Cardiac ventricle fibroblast (primary cell): ENCODE measurements at places on chromosomes 5 and 9. TPM values are rescaled to one million over a fixed set of nuclear protein-coding genes. Genes with fewer than 3 reads are reported as not detected.

The GCNT1 gene
- 25.2 and 41.1 TPM in 2 replicates for total RNA-seq

The GZMA gene
- total RNA-seq: not detected in 2 replicates

The SELENOP gene
- 324 and 373 TPM in 2 replicates for total RNA-seq

The PCDHGB3 gene
- total RNA-seq: 3.2 and 3.8 TPM in 2 replicates

The PCDHB4 gene
- total RNA-seq: 0.64 and 0.75 TPM in 2 replicates

The RUSC2 gene
- 15.7 and 17.8 TPM in 2 replicates for total RNA-seq

The OSMR gene
- total RNA-seq: 135 and 137 TPM in 2 replicates

The CTXN3 gene
- not detected in 2 replicates for total RNA-seq

The SLC45A2 gene
- total RNA-seq: not detected in 2 replicates

The PCA3 gene
- total RNA-seq: not detected in 2 replicates

The WNT8A gene
- total RNA-seq: not detected in 2 replicates

The ZBTB43 gene
- total RNA-seq: 6.9 and 9.4 TPM in 2 replicates

The C9 gene
- not detected in 2 replicates for total RNA-seq

The GABRA6 gene
- total RNA-seq: not detected in 2 replicates

The SHISAL2B gene
- not detected in 2 replicates for total RNA-seq

The DNAJA1 gene
- total RNA-seq: 74.7 and 90.9 TPM in 2 replicates

The FREM1 gene
- 0.15 and 0.19 TPM in 2 replicates for total RNA-seq

The HTR4 gene
- 0.44 and 1.1 TPM in 2 replicates for total RNA-seq

The ACTL7A gene
- not detected in 2 replicates for total RNA-seq

The GARNL3 gene
- 2.1 and 3.9 TPM in 2 replicates for total RNA-seq

The RAI14 gene
- 24.1 and 27.6 TPM in 2 replicates for total RNA-seq

The DND1 gene
- total RNA-seq: not detected in 2 replicates

The NR5A1 gene
- total RNA-seq: not detected in 2 replicates

The LHX6 gene
- total RNA-seq: 0.05 and 0.81 TPM in 2 replicates

The ERMP1 gene
- 7.4 and 8.1 TPM in 2 replicates for total RNA-seq

The IL33 gene
- total RNA-seq: 127 and 138 TPM in 2 replicates

The FBN2 gene
- 7.2 and 7.6 TPM in 2 replicates for total RNA-seq

The GLDC gene
- total RNA-seq: 0.64 and 1.3 TPM in 2 replicates

The OTP gene
- not detected in 2 replicates for total RNA-seq

The PAPPA gene
- total RNA-seq: 78.9 and 80.3 TPM in 2 replicates

The ECSCR gene
- total RNA-seq: 2.1 and 5.1 TPM in 2 replicates

The RNF208 gene
- total RNA-seq: not detected in 2 replicates

The FBXW2 gene
- 25.6 and 29.5 TPM in 2 replicates for total RNA-seq

The TSTD2 gene
- total RNA-seq: 8.7 and 12.2 TPM in 2 replicates

The GRIA1 gene
- not detected in 2 replicates for total RNA-seq

The QSOX2 gene
- 7.6 and 8.7 TPM in 2 replicates for total RNA-seq

The ADAMTSL1 gene
- 20.9 TPM in 2 replicates for total RNA-seq

The LAMC3 gene
- 3.2 and 4.0 TPM in 2 replicates for total RNA-seq

The SLCO6A1 gene
- total RNA-seq: not detected in 2 replicates

The ATP6V0E1 gene
- 128 and 138 TPM in 2 replicates for total RNA-seq

The NEURL1B gene
- total RNA-seq: 9.1 and 11.1 TPM in 2 replicates

The LCN9 gene
- not detected in 2 replicates for total RNA-seq

The C9orf43 gene
- total RNA-seq: 0.24 and 0.44 TPM in 2 replicates

The COL27A1 gene
- 3.8 and 7.6 TPM in 2 replicates for total RNA-seq

The CTNNA1 gene
- 160 and 174 TPM in 2 replicates for total RNA-seq

The CEMIP2 gene
- 12.6 and 15.3 TPM in 2 replicates for total RNA-seq

The C7 gene
- 11,125 and 16,943 TPM in 2 replicates for total RNA-seq

The DNAH5 gene
- total RNA-seq: 0.05 and 0.12 TPM in 2 replicates

The RNF183 gene
- total RNA-seq: not detected in 2 replicates

The SH3PXD2B gene
- total RNA-seq: 90.6 and 102 TPM in 2 replicates

The CEL gene
- 0.10 and 0.50 TPM in 2 replicates for total RNA-seq

The BHMT gene
- total RNA-seq: 1.1 TPM in 1 of 2 replicates, not detected in the other

The PCDHB5 gene
- 1.1 and 2.2 TPM in 2 replicates for total RNA-seq

The HDHD3 gene
- 9.6 and 10.0 TPM in 2 replicates for total RNA-seq

The EQTN gene
- not detected in 2 replicates for total RNA-seq
